IPS DF 19.7 (cell line): ENCODE measurements at places on chromosomes 2 and 18.

- no peak for DNase-seq
These were observed 805 bp downstream of the LIMS2 start for GRCh38 chr2:127674241-127675209.

- no peak for DNase-seq
These were observed 42.4 kb upstream of the GRHL1 start for GRCh38 chr2:9909106-9909505.

DNA sequence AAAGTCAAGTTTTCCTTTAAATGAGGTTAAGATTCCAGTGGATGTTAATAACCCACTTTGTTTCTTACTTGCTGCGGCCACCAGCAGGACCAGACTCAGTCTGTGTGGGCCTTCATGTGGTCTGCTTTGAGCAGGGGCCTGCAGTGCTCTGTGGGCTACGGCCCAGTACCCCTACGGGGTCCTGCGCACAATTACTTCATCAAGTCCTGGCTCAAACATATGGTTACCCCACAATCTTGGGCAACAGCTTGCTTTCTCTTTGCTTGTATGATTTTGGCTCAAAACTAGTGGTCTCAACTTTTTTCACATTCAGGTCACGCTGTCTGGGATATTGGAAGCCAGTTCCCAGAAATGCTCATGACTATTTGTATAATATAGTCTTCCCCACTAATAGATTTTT lies 64.2 kb downstream of the PTPN2 start:
- no peak for DNase-seq

GRCh38 chr2:226791487-226792081 lies 8.0 kb downstream of the IRS1 start:
- DNase-seq = peak; percentile 86

DNA sequence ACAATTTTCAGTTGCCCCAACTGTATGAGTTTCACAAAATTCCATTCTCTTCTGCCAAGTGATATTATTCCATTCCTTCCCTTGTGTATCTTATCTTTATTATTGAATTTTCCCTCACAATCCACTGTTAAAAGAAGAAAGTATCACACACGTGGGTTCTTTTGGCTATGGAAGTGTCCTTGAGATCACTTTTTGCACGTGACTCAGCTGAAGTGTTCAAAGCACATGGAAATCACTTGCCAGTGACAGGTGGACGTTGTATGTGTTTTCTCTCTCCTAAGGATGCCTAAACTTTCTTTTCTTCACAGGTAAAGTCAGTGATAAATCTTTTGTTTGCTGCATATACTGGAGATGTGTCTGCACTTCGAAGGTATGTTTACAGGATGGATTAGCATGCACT lies 60.7 kb downstream of the STAT1 start:
- DNase-seq = no peak

GRCh38 chr2:178069551-178069950 lies 3.0 kb downstream of the PDE11A start:
- DNase-seq = no peak

DNA sequence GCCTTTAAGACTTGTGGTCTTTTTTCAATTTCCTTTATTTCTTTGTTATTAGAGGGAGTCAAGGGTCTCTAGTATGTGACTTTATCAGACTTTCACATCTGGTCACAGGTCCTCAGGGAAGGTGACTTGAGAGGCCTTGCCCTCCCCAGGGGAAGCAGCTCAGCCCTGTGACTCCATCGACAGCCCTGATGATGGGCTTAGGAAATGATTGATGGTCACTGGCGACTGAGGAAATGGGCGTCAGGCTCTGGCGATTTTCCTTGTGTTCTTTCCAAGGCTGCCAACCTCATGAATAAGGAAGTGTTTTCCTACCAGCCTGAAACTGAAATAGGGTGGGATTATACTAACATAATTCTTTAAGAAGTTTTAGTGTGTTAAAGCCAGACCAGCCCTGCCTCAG lies 21.1 kb downstream of the SERPINE2 start:
- no peak for DNase-seq

DNA sequence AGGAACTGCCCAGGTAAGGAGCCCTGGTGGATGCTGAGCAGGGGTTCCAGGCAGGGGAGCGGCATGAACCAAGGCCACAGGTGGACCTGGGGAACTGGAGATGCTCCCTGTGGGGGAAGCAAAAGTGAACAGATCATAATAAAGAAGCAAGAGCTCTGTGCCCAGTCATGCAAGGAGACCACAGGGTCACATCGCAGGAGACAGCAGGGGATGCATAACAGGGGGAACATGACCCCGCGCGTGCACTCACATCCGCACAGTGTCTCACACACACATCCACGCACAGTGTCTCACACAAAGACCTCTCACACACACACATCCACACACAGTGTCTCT lies 473.3 kb upstream of the HS6ST1 start:
- no peak for DNase-seq

DNA sequence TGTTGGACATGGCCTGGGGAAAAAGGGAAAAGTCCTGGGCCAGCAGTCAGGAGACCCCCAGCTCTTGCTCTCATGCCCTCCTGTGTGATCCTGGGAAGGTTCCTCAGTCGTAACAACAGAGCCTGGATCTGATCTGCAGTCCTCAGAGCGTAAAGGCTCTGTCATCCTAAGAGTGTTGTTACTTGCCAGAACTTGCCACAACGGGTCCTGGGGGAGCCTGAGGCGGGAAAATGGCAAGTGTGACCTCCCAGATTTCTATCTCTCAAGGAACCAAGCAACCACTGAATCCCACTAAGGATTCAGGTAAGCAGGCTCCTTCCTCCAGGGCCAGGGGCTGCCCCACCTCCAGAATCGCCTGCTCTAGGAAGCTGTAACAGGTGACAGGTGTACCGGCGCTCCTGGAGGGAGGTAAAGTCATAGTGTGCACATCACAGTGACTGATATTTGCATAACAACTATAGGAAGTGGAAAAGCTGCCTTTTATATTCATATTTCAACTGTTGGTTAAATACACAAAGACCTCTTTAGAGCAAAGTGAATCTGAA lies 18.4 kb downstream of the HS1BP3 start:
- DNase-seq = no peak

DNA sequence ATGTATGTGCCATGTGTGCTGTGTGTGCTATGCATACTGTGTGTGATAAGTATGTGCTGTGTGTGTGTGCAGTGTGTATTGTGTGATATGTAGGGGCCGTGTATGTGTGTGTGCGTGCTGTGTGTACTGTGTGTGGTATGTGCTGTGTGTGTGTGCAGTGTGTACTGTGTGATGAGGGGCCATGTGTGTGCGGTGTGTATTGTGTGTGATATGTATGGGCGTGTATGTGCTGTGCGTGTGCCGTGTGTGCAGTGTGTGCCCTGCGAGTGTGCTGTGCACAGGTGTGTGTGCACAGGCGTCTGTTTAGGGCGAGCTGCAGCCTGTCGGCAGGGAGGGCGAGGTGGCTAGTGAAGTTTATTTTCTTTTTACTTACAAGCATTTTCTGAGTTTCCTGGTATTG lies 16.1 kb downstream of the SNORC start:
- DNase-seq = no peak

DNA sequence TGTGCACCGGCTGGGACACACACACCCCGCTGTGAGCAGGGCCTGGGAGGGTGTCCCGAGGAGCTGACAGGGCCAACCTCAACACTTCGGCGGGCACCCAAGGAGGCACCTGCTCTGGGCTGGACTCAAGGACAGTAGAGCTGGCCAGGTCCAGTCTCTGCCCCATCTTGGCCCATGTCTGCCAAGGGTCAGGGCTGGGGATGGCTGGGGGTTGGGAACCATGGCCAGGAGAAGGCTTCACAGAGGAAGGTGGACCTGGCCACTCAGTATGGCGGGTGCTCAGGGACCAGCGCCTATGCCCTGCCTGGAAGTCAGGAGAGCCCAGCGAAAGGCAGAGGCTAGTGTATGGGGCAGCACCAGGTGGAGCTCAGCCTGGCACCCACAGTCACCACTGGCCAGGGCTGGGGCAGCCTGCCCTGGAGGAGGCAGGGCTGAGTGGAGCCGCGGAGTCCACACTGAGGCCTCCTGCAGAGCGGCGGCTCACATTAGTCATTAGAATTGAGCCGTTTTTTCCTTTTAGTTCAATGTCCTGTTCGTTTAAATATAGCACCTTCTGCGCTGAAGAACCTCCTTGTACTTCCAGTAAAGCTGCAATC lies 4.2 kb downstream of the ERFE start:
- no peak for DNase-seq

GRCh38 chr2:20531633-20532262 lies 84.9 kb downstream of the RHOB start:
- DNase-seq = no peak

- no peak for DNase-seq
These were observed 151.7 kb downstream of the TRABD2A start for GRCh38 chr2:84729224-84729623.

DNA sequence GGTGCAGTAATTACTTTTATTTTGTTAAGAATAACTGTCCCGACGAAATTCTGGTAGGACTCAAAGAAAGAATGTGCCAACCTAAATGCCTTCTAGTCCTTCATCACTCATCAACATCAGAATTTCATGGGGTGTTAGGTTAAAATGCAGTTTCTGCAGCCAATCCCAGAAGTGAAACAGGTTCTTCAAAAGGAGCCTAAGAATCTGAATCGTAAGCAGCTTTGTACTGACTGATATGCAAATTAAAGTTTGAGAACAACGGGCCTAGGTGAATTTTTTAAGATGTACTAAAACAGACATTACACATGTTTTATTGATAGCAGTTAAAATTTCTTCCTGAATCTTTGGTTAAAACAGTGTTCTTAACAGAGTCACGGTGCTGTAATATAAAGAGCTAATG lies 140.3 kb upstream of the ZC3H15 start:
- no peak for DNase-seq

GRCh38 chr18:48826271-48826670 lies 124.5 kb downstream of the SMAD7 start:
- no peak for DNase-seq

DNA sequence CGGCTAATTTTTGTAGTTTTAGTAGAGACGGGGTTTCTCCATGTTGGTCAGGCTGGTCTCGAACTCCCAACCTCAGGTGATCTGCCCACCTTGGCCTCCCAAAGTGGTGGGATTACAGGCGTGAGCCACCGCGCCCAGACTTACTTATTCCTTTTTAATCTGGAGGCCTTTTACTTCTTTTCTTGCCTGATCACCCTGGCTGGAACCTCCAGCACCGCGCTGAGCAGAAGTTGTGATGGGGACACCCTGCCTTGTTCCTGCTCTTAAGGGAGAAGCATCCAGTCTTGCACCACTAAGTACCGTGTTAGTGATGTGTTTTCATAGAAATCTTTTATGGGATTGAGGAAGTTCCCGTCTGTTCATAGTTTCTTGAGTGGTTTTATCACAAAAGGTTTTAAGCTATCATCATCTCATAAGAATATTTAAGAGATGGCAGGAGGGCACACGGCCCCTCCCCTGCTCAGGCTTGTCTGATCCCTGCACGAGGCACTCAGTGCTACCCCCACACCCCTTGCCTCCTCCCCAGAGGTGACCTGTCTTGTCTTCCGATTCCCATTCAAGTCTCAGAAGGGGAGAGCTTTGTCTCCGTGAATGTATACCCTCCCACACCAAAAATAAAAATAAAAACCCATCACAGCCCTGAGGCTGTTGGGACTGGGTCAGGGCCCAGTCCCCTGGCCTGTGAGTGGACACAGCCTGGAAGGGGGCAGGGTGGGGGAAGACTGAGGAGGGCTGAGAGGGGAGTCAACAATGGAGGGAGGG lies 65.3 kb upstream of the SMAD7 start:
- no peak for DNase-seq

DNA sequence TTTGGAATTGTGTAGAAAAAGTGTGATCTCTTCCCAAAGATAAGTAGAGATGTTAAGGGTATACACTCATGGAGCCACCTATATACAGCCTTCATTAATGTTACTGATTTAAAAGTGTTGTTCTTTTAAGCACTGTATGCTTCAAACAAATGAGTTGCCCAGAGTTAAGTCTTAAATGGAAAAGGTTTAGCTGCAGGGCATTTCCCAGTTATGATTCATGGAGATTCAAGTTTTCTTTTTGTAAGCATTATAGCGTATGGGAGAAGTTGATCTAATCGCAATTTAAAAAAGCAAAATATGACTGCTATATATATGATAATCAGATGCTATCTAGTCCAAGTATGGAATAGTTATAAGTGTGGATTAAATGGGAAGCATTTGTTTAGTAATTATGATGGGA lies 4.8 kb downstream of the PDK1 start:
- no peak for DNase-seq

- DNase-seq = no peak
These were observed 42.0 kb downstream of the OXER1 start for GRCh38 chr2:42721898-42722297.

DNA sequence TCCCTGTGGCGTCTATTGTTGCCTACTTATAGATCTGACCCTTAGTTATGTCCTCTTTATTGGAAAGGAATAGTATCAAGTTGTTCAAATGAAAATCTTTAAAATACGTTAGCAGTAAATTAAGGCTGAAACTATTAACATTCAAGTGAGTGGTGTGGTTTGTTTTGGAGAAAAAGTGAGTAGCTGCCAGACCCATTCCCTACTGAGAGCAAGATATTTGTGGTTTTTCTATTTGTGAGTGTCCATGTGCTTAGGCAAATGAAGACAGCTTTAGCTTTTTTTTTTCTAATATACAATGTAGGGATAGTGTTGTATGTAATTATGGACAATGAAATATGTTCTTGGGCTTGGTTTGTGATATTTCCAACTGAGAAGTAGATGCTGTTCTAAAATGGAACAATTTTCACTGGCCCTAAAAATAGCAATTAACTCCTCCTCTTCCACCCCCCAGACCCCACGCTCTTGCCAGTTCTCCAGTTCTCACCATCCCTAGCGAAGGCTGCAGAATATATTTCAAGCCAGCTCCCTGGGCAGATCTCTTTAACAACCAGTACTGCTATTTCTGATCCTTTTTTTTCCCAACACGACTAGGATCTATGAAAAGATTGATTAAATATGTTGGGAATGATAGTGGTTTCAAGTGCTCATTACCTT lies 83.1 kb downstream of the CCDC85A start:
- DNase-seq = no peak
